ENCODE measurements at places on chromosomes 1 and 21. TPM values are rescaled to one million over a fixed set of nuclear protein-coding genes. Genes with fewer than 3 reads are reported as not detected.

YBX1 gene
- 481 TPM for total RNA-seq

EFNA4 gene
- total RNA-seq, result 3.5 TPM

TRAF3IP3 gene
- not detected for total RNA-seq

STUM gene
- not detected for total RNA-seq

CHIA gene
- not detected for total RNA-seq

UMODL1 gene
- not detected for total RNA-seq

NFASC gene
- total RNA-seq, result 36.9 TPM
